ENCODE measurements at places on chromosomes 11 and 22.

DNA sequence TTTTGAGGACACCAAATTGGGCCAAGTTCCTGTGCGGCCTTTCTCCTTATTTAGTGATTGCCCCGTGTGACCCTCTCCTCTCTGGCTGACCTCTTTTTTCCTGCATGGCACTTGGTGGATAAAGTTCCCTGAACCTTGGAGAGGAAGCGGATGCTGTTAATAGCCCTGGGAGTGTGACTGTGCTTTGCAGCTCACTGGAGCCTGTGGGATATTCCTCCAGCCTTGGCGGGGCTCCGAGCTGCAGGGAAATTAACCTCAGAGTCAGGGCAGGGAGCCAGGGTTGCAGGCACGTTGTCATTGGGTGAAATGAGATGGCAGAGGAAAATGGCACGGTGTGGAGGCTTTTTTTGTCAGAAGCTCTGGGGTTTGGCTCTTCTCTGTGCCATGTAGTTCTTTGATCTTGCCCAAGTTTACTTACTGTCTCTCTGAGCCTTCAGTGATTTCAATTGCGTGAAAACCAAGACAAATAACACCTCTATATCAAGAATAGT lies 965 bp downstream of the OR9Q1 start:
- no peak for DNase-seq

GRCh38 chr11:119901657-119902577 lies 172.9 kb upstream of the NECTIN1 start:
- no peak for DNase-seq

DNA sequence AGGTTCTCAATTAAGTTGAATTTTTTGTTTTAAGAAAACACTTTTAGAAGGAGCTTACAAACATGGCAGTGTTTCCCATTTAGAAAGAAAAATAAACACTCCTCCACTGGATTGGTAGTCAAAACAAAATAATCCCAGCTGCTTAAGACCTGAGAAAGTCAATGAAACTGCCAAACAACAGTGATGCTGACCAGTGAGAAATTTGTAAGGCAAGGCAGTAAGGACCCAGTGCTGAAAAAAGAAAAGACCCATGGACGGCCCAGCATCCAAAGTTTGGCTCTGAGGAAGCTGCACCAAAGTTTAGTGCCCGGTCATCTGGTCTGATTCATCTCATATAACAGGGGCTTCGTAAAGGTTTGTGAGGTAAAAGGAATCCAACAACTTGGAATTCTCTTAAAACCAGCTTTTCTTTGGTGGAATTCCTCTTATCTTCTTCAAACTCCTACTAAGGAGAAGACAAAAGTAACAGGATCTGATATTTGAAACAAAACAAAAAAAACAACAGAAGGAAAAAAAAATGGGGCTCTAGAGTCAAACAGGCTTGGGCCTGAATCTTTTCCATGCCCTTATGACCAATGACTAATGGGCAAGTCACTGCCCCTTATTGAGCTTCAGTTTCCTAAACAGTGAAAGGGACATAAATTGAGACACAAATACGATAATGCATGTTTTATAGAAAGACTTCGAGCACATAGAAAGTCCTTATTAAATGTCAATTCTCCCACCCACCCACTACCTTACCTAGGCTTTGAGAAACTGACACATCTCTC lies 383.0 kb upstream of the NARS2 start:
- DNase-seq = no peak

DNA sequence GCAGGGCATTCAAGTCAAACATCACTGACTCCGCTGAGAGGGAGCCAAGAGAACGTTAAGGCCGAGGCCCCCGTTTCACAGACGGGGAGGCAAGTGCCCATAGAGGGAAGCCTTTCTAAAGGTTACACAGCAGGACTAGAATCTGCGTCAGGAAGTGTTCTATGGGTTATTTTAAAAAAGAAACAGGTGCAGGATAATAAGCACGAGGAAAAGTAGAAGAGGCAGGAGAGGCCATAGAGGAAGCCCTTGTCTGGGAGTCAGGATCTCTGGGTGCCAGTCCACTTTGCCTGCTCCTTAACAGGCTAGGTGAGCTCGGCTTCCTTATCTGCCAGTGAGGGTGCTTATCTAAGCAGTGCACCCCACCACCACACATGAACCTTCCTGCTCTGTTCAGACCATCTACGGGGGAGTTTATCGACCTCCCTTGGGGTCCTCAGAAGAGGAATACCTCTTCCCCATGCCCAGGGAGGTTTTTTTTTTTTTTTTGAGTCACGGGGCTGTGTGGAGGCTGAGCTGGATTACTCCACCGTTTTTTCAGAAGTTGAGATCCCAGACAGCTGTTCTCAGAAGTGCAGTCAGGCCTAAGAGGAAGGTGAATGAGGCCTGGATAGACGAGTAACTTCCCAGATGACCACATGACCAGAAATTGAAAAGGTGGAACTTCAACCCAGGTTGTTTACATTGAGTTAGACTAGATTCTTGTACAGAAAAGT lies 1.2 kb upstream of the FCHSD2 start:
- peak; percentile 20 for DNase-seq

DNA sequence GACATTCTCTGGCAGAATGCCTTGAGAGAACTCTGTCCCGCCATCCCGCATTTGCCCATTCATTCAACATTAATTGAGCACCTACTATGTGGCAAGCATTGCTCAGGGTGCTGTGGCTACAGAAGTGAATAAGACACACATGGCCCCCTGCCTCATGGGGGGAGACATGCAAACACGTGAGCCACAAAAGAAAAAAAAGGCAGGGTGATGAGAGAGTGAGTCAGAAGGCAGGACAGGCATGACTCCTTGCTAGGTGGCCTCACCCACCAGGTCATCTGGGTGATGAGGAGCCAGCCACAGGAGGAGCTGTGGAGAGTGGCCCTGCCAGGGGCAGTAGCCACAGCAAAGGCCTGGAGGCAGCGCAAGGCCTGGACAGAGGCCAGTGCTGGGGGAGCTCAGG lies 4.9 kb downstream of the CHRM4 start:
- DNase-seq = no peak

GRCh38 chr11:132590986-132591385 lies 941.3 kb downstream of the OPCML start:
- no peak for DNase-seq

DNA sequence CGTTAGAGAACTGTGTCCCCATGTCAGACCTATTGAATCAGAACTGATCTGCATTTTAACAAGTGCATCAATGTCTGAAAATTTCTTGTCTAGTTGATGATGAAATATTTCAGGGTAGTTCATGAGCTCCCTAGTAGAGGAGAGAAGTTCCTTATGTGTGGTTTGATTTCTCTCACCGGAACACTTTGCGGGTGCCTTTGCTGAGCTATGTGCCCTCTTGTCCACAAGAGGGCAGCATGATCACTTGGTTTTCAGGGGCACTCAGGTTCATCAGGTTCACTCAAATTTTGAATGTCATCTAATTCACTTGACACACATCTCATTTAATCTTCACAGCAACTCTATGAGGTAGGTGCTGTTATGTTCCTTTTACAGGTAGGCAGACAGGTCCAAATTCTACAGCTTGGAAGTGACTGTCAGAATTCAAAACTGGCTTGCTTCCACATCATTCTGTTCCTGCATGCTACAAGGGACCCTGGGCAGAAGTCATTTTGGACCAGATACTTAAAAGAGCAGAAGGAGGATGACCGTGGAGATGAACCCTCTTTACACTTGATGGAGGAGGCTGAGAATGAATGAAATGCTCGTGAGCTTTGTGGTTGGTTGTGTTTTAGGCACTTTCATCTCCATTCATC lies 55.6 kb downstream of the P4HA3 start:
- DNase-seq = peak; percentile 38

GRCh38 chr11:115242982-115243381 lies 261.2 kb downstream of the CADM1 start:
- no peak for DNase-seq

- peak; percentile 56 for DNase-seq
These were observed 2.9 kb upstream of the SGSM1 start for GRCh38 chr22:24803064-24803542.

DNA sequence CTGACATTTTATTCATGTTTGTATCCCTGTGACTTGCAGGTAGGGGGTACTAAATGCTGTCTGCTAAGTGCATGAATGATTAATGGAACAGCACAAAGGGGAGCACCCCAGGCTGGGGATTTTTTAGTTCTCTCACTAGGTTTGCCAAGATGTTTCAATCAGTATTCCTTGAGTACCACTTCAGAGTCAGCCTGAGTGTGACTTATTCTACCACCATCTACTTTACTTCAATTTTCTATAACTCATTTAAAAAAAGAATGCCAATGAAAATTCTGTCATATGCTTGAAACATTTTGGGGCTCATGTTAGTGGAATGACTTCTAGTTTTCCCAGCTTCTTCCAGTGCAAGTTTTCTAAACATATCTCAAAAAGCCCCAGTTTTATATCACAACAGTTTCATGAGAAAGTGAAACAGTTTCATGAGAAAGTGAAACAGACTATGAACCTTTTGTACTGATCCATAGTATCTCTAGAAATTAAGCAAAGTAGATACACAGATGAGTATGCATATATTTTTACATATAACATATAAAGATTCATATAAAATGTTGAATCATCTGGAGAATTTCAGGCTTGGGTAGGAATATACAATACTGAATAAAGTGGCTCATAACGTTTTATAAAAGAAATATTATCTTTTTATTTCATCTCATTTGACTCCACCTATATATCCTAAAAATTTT lies 252.4 kb downstream of the GRM5 start:
- no peak for DNase-seq

DNA sequence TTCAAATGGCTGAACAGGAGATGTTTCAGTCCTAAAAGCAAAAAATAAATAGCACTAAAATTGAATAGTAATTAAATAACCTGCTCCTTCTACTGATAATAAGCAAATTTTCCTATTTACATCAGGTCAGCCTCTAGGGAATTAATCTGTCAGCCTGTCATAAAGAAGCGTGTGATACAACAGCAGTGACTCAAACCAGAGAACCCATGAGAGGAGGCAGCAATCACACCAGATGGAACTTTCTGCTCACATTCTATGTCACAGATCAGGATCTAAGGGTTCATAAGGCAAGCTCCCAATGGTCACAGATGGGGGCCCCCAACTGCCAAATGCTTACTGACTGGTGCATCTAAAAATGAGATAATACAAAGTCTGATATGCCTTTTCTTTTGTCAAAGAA lies 41.1 kb downstream of the RBFOX2 start:
- no peak for DNase-seq

DNA sequence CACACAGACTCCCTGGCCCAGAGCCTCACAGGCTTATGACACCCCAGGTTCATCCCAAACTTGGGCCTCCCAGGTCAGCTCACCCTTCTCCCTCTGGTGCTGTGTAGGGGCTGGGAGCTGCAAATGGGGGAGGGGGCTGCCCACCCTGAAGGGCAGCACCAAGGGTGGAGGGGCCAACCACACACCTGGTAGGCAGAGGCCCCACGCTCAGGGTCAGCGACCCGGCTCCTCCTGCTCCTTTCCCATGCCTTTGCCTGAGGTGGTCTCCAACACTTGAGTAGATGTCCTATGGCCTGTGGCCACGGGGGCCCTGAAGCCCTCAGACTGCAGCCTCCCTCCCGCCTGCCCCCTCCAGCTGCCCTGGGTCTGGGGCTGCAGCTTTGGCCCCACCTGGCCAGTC lies 3.4 kb downstream of the DGCR6 start:
- DNase-seq = no peak

DNA sequence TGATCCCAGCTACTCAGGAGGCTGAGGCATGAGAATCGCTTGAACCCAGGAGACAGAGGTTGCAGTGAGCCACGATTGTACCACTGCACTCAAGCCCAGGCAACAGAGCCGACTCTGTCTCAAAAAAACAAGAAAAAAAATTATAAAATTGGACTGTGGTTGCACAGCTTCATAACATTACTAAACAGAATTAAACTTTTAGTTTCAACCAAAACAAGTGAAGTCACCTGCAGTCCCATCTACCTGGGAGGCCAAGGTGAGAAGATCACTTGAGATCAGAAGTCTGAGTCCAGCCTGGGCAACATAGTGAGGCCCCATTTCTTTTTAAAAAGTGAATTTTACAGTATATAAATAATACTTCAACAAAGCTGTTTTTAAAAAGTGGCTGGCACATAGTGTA lies 47.8 kb upstream of the CD5 start:
- no peak for DNase-seq

- DNase-seq = no peak
These were observed 6.1 kb downstream of the APOL3 start for GRCh38 chr22:36154423-36154945.

DNA sequence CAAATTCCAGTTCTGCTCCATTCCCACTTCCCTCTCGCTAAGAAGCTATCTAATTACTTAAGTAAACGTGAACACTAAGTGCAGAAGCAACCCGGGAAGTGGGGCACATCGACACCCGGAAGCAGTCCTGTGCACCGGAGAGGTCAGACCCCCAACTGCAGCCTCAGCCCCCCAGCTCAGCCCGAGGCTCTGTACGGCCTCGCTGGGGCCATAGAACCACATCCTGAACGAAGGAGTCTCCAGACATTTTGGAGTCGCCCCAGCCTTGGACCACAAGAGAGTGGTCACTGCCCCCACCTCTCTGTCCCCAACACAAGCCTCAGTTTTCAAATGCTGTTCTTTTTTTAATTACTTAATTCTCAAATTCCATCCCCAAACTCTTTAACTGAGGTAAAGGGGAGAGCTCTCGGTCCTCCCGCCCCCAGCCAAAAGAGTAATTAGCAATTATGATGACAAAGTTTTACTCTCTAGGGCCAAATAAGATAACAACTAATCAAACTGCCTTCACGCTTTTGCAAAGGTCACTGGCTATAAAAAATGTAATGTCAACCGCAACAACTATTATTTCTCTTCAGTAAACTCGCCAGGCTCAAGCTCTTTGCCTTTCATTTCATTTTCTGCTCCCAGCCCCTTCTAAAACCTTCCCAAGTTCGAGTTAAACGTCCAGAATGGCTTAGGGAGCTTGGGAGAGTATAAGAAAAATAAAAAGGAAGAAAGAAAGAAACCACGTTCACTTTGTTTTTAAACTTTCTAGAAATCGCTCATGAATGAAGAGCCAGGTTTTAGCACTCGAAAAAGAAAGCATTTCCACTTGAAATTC lies 2.2 kb downstream of the PAX6 start:
- no peak for DNase-seq

DNA sequence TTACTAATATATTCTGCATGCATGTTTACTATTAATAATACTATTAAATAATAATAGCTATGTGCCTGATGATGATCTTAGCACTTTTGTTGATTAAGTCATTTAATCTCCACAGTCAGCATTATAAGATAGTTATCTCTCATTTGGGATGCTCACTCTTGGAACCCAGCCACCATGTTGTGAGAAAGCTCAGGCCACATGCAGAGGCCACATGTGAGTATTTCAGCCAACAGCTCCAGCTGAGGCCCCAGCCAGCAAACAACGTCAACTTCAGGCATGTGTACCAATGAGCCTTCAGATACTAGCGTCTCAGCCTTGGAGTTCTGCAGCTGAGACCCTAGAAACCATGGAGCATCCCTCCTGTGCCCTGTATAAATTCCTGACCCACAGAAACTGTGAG lies 798.1 kb upstream of the LRRC4C start:
- DNase-seq = no peak
